NCI-H187 (cell line): ENCODE measurements at places on chromosomes 16 and 17.
A peak's percentile ranks its signal among the peaks of the same experiment; 100 is the strongest.

DNA sequence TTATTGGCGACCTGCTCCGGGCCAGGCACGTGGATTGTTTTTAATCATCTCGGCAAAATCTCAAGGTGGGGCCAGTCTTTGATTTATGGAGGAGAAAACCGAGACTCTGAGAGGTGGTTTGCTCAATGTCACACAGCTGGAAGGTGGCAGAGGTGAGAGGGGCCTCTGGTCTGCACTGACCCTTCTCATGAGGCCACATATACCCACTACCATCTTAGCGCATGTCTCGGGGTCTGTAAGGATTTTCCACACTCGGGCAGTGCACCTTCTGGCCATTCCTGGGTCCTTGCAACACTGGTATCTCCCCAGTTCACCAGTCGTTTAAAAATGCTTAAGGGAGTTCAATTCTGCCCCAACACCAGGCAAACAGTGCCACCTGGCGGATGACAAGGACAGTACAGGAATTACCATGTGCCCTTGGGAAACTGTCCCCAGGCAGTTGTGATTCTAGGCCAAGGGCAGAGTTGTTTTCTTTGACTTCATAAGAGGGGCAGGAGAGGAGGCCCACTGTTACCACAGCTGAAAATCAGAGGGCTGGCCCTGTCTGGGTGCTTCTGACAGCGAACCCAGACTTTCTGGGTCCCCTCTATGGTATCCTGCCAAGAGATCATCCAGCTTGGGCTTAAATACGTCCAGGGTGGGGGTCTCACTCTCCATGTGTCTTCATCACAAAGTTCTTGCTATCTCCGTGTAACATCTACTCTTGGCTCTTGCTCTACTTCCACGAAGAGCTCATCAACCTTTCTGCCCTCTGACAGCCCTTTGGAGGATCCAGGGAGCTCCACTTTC lies 39.4 kb upstream of the RAI1 start:
- peak; percentile 20 for DNase-seq

GRCh38 chr16:85971902-85972638 lies 73.1 kb downstream of the IRF8 start:
- no peak for DNase-seq

- DNase-seq = no peak
Observed at GRCh38 chr16:19717314-19717713, 713 bp downstream of the KNOP1 start.

GRCh38 chr17:63191610-63192009 lies 225.6 kb downstream of the TANC2 start:
- DNase-seq = no peak

- DNase-seq = no peak
Observed at GRCh38 chr17:75684924-75685323, 17.8 kb downstream of the SAP30BP start.
